ENCODE measurements at places on chromosomes 2 and 18.

- no peak for DNase-seq
Measured at GRCh38 chr2:128746356-128746755, 427.7 kb upstream of the HS6ST1 start.

DNA sequence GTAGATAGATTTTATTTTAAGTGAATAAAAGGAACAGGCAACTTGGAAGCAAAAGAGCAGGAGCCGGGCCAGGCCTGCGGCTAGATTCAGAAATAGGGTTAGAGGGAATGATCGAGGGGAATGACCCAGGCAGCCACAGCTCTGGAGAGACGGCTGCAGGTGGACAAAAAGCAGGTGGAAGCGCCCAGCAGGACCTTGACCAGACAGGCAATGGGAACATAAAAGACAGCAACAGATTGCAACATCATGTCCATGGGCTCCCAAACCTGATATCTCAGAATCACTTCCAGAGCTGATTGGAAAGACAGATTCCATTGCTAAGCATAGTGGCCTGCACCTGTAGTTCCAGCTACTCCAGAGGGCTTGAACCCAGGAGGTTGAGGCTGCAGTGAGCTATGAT lies 28.6 kb upstream of the STEAP3 start:
- no peak for DNase-seq

- no peak for DNase-seq
Measured at GRCh38 chr2:28484835-28485234, 11.0 kb upstream of the PLB1 start.

GRCh38 chr2:190763901-190764514 lies 115.1 kb downstream of the NAB1 start:
- no peak for DNase-seq

GRCh38 chr2:218888341-218888740 lies 7.7 kb downstream of the WNT10A start:
- no peak for DNase-seq

DNA sequence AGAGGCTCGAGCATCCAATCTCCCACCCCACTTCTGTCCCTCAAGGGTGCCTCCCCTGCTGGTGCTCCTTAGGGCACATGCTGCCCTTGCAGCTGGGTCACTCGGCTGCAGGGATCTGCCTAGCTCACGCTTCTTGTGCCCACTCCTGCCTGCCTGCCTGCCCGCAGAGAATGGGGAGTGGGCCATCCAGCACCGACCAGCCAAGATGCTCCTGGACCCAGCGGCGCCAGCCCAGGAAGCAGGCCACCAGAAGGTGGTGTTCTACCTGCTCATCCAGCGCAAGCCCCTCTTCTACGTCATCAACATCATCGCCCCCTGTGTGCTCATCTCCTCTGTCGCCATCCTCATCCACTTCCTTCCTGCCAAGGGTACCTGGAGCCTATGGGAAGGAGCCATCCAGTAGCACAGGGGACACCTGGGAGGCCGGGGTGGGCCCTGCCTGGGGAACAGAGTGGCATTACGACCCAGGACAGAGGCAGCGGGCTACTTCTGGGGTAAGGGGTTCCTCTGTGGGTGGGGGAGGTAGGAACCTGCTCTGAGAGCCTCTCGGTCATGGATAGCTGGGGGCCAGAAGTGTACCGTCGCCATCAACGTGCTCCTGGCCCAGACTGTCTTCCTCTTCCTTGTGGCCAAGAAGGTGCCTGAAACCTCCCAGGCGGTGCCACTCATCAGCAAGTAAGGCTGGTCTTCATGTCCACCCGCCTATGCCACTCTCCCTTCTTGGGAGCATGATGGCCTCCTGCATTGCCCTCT lies 3.4 kb downstream of the CHRNG start:
- DNase-seq = no peak

DNA sequence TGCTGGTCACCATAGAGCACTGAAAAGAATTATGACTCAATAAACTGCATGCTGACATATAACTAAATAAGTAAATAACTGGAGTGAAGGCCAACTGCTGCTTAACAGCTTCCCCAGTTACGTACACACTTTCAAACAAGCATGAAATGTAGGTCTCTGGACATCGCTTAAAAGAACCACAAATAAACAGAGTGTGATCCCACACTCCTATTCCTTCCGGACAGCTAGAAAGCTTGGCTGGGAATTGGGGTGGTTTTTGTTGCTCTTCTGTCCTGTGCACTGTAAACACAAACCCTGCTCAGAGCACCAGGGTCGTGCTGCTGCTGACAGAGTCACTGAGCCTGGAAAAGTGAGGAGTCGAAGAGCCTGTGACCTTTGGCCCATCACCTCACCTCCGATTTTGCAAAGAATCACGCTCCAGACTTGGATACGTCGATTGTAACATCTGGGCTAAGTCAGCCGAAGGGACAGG lies 162.7 kb upstream of the NT5C1B start:
- DNase-seq = no peak

- DNase-seq = no peak
Measured at GRCh38 chr2:29022679-29023078, 41.6 kb downstream of the TOGARAM2 start.

DNA sequence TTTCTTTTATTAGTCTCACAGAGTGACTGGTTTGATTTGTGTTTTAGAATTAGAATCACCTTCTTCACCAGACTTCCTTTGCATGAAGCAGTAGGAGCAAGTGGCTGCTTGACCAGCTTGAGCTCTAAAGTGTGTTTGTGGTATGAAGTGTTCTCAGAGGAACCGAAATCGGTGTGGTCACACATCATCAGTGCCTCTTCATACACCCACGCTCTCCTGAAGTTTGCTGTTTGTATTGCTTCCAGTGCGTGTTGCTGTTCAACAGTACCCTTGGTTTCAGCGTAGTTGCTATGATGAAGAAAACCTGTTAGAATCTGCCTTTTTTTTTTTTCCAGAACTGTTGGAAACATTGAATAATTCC lies 77.9 kb downstream of the LIMS1 start:
- no peak for DNase-seq

DNA sequence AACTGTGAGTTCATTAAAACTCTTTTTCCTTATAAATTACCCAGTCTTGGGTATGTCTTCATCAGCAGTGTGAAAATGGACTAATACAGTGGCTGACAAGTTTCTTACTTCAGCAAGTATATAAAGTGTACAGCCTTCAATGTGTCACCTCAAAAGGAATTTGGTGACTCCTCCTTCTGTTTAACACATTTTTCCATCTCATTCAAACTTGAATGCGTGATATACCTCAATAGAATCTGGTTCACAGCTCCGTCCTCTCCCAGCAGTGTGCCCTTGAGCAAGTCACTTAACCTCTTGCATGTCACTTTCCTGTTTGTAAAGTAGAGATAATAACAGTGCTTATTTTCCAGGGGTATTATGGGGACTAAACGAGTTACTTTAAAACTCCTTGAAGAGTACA lies 159.6 kb downstream of the CCBE1 start:
- DNase-seq = no peak

DNA sequence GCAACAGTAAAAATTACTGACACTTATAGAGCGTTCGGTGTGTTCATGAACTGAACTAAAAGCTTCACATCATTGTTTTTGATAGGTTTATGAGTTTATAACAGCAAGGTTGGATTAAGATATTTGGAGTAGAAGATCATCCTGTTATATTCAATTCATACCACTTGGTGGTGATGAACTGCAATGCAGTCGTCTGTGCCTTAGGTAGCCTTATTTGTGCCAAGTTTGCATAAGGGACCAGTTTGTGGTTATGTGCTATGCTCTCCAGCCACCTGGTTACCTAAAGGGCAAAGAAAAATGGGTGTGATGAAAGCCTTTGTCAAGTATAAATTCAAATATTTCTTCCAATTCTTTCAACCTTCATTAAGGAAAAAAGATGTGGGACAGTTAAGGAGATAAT lies 150.9 kb upstream of the KCNH7 start:
- no peak for DNase-seq

DNA sequence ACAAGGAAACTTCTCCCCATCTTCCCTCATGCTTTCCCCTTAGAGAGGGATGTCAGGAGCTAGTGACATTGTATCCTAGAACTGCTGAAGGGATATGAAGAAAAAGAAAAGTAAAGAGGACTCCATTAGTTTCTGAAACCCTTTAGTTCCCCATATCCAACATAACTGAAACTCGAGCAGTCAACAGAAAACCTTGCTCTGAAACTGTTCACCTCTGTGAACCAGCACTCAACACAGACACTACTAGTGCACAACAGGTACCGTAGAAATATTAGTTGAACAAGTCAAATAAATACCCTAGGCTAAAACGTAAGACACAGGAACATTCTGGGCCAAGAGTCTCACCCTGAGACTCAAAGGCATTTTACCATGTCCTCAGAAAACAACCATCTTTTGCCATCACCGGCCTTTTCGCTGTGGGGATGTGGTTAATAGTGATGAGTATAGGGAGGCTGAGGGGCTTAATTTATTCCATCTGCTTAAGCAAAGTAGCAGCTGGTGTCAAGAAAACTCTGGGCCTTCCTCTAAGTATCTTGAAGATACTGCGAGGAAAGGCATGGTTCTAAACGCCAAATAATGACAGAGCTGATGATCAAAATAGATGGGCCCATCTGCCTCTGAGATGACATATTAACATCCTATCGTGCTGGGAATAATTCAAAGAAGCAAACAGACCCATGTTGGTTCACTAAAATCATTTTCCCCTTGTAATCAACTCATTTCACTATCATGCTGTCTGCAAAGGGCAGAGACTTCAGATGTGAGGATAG lies 156.8 kb downstream of the STK39 start:
- no peak for DNase-seq

DNA sequence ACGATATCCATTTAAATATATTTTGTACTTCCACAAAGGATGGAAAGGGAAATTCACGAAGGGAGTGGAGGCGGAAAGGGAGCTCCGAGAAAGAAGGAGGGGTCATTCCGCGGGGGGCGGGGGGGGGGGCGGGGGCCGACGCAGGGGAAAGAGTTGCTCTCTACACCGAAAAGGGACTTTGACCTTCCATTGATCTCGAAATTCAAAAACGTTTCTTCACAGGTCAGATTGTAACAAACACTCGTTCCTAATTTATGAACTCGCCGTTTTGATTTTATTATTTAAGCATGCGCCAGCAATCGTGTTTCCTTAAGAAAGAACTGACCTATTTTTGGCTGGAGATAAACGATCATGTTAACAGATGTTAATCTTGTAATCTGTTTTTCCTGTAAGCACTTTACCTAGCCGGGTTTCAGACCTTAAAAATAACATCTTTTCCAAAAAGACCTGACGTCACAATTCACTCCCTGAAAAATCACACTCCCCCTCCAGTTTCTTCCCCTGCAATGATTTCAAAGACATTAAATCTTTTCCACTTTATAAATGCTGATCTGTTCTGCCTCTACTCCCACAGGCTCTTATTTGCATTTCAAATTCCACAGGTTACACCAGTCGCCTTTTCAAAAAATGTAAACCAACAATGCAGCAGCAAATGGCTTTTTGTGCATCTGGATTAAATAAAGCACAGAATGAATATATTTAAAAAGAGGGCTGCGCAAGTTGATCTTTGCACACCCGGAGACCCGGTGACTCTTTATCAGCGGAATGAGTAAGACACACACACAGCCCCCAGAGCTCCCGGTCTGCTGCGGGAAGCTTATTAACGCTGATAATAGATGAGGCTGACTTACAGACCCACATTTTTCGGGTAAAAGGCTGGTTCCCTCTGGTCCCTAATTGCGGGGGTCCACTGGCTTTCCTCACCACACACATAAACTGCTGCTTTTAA lies 1.6 kb downstream of the ZNF516 start:
- no peak for DNase-seq

GRCh38 chr18:51614033-51614432 lies 416.6 kb upstream of the MEX3C start:
- DNase-seq = no peak
